Spleen (tissue), 13 donors: ENCODE measurements at places on chromosomes 11 and 22. TPM values are rescaled to one million over a fixed set of nuclear protein-coding genes. Genes with fewer than 3 reads are reported as not detected.
A peak's percentile ranks its signal among the peaks of the same experiment; 100 is the strongest.

Gene DEUP1
- not detected for total RNA-seq

DNA sequence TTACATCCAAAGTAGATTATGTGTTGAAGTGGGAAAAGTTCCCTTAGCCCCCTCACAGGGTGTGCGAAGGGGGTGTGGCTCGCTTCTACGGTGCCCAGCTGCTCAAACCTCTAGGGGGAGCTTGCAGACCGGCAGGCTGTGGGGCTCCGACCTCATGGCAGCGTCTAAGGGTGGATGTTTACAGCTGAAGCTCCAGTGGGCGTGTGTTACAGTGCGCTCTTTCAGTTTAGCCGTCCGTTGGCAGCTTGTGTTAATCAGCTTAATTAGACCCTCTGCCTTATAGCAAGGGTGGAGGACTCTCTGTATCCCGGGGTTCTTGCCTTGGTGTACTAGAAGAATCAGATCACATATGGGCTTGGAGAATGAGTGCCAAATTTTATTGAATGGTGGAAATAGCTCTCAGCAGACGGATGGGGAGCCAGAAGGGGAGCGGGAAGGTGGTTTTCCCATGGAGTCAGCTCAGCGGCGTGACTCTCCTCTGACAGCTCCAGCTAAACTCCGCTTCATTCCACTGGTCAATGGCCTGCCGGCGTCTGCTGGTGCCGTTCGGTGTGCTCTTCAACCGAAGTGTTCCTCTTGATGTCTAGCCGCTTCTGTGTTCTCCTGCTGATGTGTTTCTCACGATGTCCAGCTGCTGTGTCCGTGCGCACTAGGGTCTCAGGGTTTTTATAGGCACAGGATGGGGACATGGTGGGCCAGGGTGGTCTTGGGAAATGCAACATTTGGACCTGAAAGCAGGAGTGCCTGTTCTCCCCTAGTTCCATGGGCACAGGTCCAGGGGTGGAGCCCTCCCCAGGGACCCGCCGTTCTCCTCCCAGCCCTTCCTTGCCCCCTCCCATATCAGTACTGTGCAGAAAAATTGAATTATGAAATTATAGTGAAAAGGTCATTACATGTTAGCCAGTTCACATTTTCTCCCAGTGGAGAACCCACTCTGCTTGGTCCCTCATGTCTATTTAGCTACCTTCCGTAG lies 28.6 kb upstream of the OR10G7 start:
- no peaks in the 10 kb centered on the region for H3K36me3 ChIP-seq
- no peaks in the 10 kb centered on the region for H3K27me3 ChIP-seq
- H3K4me3 ChIP-seq = peak overlapping the region; percentile 9
- no peak overlapping the region for H3K27ac ChIP-seq
- H3K4me1 ChIP-seq = peaks cover 17% of the 10 kb centered on the region

- peaks cover 22% of the 10 kb centered on the region for H3K27me3 ChIP-seq
- DNase-seq = peak; percentile 90
- H3K27ac ChIP-seq = peak overlapping the region; percentile 60
- peaks cover 36% of the 10 kb centered on the region for H3K4me1 ChIP-seq
- H3K4me3 ChIP-seq = peak overlapping the region; percentile 43
- no peaks in the 10 kb centered on the region for H3K36me3 ChIP-seq
These were observed 1.5 kb downstream of the MIAT start for GRCh38 chr22:26658671-26659478.

Gene IGLL1
- total RNA-seq = not detected

DNA sequence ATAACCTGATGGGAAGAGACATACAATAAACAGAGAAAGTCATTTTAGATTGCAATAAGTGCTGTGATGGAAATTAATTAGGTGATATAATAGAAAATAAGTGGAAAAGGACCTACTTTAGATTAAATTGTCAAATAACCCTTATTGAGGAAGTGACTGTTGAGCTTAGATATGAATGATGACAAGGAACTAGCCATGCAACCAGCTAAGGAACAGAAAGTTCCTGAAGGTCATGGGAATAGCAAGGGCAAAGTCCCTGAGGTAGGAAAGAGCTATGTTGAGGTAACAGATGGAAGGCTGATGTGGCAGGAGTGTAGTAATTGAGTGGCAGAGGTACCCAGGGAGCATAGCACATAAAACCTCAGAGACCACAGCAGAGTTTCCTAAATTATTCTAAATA lies 135.2 kb downstream of the WNT11 start:
- H3K27ac ChIP-seq = no peak overlapping the region
- DNase-seq = no peak
- no peaks in the 10 kb centered on the region for H3K27me3 ChIP-seq
- peaks cover 15% of the 10 kb centered on the region for H3K36me3 ChIP-seq
- no peak overlapping the region for H3K4me3 ChIP-seq

- no peaks in the 10 kb centered on the region for H3K27me3 ChIP-seq
- no peaks in the 10 kb centered on the region for H3K36me3 ChIP-seq
- no peak overlapping the region for H3K27ac ChIP-seq
- peaks cover 47% of the 10 kb centered on the region for H3K4me1 ChIP-seq
- H3K4me3 ChIP-seq = no peak overlapping the region
These were observed 23.0 kb downstream of the APLP2 start for GRCh38 chr11:130092661-130093060.
